NCI-H2029 treated with DMSO at 0.1 percent for 48 hours (cell line): ENCODE measurements at places on chromosomes 4 and X.
A peak's percentile ranks its signal among the peaks of the same experiment; 100 is the strongest.

DNA sequence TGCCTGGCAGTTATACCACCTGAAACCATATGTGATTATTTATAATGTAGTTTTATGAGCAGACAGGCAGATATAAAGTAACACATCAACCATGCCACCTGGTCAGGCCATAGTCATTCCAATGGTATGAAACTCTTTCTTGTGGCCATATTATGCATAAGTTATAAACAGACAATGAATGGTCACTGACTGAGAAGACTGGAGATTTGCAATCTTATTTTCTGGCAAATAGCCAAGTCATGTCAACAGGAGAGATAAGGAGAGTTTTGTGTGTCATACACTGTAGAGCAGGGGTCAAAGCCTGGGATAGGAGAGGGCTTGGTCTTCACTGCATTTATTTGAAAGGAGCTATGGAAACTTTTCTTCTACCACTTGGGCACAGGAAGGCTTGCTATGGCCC is 29.5 kb downstream of the SORBS2 start:
- no peak for DNase-seq

- DNase-seq: no peak
These were observed 313.4 kb upstream of the SLC7A11 start for GRCh38 chr4:138555584-138555983.

GRCh38 chr4:82352825-82353366 is 20.9 kb downstream of the HNRNPD start:
- DNase-seq: no peak

- DNase-seq: no peak
These were observed 227.2 kb upstream of the HDX start for GRCh38 chrX:84729408-84729807.

GRCh38 chrX:47384502-47384901 is 14.1 kb downstream of the ZNF157 start:
- DNase-seq: peak; percentile 55

GRCh38 chr4:139528377-139529005 is 27.5 kb downstream of the SETD7 start:
- no peak for DNase-seq
